Gastroesophageal sphincter (tissue), 4 donors: ENCODE measurements at places on chromosomes 6 and 20. TPM values are rescaled to one million over a fixed set of nuclear protein-coding genes. Genes with fewer than 3 reads are reported as not detected.

KCNS1 gene
- not detected for total RNA-seq

DNA sequence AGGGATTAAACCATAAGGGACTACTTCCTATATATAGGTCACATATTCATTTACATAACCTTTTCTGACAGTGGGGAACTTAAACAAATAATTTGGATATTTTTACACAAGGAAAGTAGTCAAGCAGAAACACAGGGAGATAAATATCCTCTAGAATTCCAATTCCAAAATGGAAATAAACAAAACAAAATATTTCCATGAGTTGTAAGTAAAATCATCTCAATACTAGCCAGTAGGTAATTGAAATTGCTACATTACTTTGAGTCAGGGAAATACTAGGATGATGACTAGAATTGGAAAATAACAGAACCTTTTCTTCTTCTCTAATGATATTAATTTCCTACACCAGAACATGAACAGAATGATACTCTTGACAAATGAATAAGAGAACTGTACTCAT, 1308.1 kb upstream of the GJE1 start:
- no peak for ATAC-seq

- peak; percentile 67 for ATAC-seq
Measured at GRCh38 chr20:59571551-59572314, 32.6 kb upstream of the PHACTR3 start.

GRCh38 chr20:17701826-17702225, 2.1 kb downstream of the BANF2 start:
- ATAC-seq: no peak

GRCh38 chr6:127451388-127451787, 7.8 kb downstream of the KIAA0408 start:
- ATAC-seq: no peak

- ATAC-seq: no peak
Measured at GRCh38 chr6:42762950-42763349, 17.0 kb upstream of the TBCC start.

- ATAC-seq: peak; percentile 50
Measured at GRCh38 chr6:36724514-36725390, 27.1 kb downstream of the RAB44 start.

- no peak for ATAC-seq
Measured at GRCh38 chr6:100490065-100490464, 25.3 kb upstream of the SIM1 start.

DNA sequence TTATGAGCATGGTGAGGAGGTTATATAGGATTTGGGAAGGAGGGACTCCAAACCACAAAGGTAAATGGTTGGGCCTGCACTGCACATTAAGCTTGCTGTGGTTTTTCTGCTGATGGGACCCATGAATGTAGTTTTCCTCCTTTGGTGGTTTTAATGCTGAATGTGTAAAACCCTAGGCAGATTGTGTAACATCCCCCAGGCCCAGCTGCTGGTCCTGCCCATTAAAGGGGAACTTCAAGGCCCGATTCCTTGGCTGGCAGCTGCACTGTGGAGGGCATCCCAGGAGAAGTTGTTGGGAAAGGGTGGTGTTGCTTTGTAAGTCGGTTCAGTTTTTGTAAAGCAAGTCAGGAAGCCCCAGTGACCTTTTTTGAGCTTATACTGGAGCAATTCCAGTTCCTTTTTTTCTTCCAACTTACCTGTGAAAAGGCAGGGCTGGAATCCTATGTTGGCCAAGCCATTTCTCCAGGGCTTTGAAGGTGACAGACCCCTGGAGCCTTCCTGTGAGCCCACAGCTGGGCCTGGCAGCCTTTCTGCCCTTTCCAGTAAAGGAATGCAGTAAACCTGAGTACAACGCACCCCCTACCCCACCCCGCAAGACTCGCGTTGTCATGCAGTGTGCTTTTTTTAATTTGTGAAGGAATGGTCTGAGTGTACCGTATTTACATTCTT, 43.1 kb upstream of the NAA20 start:
- peak; percentile 52 for ATAC-seq

DNA sequence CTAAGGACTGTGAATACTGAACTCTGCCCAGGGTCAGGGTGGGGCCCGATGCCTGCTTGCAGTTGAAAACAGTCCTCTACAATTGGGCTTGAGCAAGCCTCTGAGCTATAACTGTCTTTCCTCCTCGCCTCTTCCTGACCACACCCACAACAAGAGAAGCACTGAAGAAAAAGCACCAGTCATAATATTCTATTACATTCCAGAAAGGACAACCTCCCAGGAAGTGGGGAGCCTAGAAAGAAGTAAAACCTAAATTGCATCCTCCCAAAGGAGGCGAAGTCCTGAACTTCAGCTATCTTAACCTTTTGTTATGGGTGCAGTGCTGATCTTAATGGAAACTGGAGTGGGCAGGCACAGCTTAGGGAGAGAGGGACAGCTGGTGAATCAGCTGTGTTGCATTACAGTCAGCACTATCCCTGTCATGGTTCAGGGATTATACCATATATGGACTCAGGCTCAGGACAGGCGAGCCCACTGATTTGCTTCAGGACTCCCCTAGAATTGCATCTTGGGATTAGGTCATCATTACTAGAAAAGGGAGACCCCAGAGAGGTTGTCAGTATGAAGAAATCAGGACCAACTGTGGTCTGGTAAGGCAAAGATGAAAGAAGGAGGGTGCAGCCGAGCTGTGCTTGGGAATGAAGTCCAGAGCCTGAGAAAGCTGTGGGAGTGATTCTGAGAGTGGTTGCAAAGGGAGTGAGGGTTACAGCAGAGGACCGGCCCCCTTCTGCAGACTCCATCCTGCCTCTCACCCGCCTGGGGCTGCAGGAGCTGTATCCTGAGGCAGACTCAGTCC, 18.3 kb upstream of the TRAM2 start:
- peak; percentile 85 for ATAC-seq

DNA sequence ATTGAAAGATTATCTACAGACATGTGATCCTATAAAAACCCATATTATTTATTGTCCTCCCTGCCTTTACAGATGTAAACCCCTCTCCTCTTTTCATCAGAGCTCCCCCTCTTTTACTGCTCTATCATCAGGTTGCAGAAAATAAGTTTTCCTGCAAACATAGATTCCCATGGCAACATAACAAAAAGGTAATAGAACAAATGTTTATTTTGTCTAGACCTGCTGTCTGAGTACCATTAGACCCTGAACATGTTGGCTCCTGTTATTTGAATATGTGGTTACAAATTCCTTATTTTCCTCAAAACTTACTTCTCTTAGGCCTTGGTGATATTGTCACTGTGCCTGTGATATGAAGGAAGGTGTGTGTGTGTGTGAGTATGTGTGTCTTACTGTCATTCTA, 11.5 kb downstream of the MAPK14 start:
- no peak for ATAC-seq

CALHM6 gene
- total RNA-seq: not detected

- peak; percentile 20 for ATAC-seq
Measured at GRCh38 chr6:16278048-16278724, 39.8 kb downstream of the GMPR start.
